Spleen (tissue), 13 donors: ENCODE measurements at places on chromosomes 3 and 15. TPM values are rescaled to one million over a fixed set of nuclear protein-coding genes. Genes with fewer than 3 reads are reported as not detected.

Gene NANOGP8
- polyA plus RNA-seq: not detected

Gene MME
- 1.3 TPM for polyA plus RNA-seq

Gene LIPC
- polyA plus RNA-seq: 0.70 TPM

Gene SERINC4
- 0.09 TPM for polyA plus RNA-seq

Gene OSTN
- not detected for polyA plus RNA-seq

Gene ZBTB20
- 2.6 TPM for polyA plus RNA-seq

Gene EIF3J
- 38.8 TPM for polyA plus RNA-seq

Gene GOLGA8Q
- 0.06 TPM for polyA plus RNA-seq

Gene ERC2
- polyA plus RNA-seq: 0.10 TPM
